Dermis blood vessel endothelial cell (primary cell): ENCODE measurements at places on chromosomes 4 and X.

GRCh38 chr4:124939908-124940307, 227.4 kb upstream of the ANKRD50 start:
- peak; percentile 40 for DNase-seq

DNA sequence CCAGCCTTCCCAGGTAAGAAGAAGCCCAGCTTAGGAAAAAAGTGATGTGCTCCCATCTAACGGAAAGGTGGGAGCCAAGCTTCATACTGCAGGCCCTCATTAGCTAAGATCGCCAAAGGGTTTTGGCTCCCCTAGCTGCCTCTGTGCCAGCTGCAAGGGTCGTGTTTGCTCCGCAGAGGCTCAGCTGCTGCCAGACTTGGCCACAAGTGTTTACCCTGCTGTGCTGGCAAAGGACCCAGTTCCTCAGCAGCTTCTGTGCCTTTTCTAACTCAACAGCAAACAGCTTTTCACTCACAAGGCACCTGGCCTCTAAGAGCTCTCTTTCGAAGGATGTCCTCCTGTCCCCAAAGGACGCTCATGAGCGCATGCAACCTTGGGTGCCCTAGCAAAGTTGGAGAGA, 12.2 kb upstream of the VMA21 start:
- no peak for DNase-seq

DNA sequence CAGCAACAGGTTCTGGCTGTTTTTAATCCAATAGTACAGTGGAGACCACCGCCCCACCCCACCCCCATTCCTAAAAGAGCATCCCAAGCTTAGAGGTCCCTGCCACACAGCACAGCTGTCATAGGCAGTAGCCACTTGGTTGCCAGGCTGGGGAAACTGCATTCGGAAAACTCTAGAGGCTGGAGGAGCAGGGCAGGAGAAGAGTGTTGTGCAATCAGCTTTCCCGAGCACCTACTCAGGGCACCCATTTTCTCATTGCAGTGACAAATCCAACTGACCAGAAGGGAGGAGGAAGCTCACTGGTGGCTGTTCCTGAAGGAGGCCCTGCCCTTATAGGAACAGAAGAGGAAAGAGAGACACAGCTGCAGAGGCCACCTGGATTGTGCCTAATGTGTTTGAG, 1.1 kb downstream of the CXCL1 start:
- DNase-seq, result peak; percentile 41

GRCh38 chr4:168639914-168640313, 143.1 kb downstream of the PALLD start:
- DNase-seq, result no peak

- DNase-seq, result no peak
Observed at GRCh38 chr4:33395731-33396485, 2675.7 kb downstream of the PCDH7 start.

DNA sequence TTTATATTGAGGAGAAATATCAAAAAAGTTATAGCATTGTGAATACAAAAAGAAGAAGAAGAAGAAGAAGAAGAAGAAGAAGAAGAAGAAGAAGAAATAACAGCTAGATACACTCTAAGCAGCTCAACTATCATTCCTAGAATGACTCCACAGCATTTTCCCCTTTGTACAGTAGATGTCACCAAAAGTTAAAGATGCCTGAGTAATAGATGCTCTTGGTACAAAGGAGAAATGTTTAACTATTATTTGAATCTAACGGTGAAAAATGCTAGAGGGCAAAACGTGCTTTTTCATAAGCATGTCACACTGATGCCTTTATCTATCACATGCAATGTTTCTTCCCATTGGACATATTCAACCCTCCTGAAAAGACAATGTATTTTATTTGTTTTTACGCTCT, 178.4 kb upstream of the GPRIN3 start:
- DNase-seq, result peak; percentile 83

GRCh38 chrX:110667706-110668105, 127.9 kb downstream of the CHRDL1 start:
- no peak for DNase-seq

DNA sequence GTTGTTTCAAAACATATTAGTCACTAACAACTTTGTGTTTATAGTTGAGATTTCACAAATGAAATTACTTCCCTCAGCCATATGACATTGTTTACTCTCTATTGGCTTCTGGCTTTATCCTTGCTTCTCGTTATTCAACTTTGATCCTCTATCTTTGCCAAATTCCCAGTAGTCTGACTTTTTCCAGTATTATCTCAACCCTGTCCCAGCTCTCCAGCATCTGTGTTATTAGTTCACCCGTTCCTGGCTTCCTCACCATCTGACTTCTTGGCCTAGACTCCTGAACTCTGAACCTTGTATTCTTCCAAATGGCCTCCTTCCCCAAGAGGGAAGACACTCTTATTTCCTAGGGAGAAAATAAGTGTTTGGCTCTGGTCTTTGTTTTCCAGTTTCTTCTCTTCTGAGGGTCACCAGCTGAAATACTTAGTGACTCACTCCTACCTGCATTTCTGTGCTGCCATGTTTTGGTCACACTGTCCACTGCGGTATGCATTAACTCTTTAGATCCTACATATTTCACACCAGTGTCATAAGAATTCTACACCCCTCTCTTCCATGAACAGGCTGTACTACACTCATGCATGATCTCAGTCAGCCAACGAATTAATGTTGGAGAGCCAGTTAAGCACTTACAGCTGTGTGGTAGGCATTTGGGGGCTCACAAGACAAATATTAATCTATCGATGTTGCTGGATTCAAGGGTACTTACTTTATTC, 17.0 kb upstream of the ARHGAP24 start:
- no peak for DNase-seq

DNA sequence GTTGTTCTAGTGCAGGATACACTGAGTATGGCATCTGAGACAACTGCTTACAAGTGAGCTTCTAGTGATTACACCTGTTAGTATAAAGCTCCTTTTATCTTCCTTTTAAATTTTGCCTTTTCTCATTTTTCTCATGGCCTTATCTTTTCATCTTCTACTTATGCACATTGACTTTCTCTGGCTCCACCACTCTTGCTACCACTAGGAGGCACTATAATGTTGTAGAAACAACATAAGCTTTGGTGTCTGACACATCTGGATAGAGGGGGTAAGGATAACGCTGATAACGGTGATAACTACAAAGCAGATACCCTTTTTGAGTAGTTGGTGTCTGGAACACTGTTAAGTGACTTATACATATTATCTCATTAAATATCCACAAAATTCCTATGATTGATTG, 187.4 kb upstream of the TEX13C start:
- DNase-seq, result no peak

- DNase-seq, result peak; percentile 56
Observed at GRCh38 chr4:39025552-39026085, 6.6 kb downstream of the TMEM156 start.

GRCh38 chrX:113001836-113002235, 161.2 kb upstream of the AMOT start:
- no peak for DNase-seq

DNA sequence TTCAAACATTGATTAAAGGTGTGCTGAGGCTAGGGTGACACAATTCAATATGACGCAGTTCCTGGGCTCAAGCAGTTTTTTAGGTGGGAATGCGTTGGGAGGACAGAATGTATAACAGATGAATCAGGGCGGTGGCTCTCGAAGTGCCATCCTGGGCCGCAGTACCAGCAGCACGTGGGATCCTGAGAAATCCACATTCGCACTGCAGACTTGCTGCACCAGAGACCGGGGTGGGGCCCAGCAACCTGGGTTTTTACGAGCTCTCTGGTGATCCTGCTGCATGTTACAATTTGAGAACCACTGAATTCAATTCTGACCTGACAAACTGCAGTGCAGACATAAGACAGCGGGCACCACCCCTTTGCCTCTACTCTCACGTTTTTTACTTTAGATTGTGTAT, 30.4 kb downstream of the FAM149A start:
- no peak for DNase-seq

GRCh38 chrX:11551151-11551550, 114.6 kb downstream of the ARHGAP6 start:
- no peak for DNase-seq

- DNase-seq, result peak; percentile 55
Observed at GRCh38 chr4:167622481-167623240, 388.4 kb upstream of the SPOCK3 start.

GRCh38 chr4:126976850-126977632, 655.7 kb upstream of the INTU start:
- no peak for DNase-seq

DNA sequence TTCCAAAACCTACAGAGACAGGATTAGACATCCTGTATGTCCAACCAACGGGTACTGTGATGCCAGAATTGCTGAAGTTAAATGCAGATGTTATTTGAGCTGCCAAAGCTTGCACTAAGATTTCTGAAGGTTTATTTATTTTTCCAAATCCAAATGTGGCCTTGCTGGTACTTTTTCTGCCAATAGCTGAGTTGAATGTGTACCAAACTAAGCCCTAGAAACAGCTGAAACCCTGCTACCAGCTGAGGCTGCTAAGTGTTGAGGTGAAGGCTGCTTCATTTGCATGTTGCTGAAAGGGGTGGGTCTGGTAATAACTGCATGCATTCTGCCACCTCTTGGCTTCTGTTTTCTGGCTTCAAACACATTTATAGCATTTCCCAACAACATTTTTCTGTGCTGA, 366.5 kb downstream of the FAT4 start:
- DNase-seq, result no peak

GRCh38 chrX:19947612-19948011, 43.2 kb downstream of the BCLAF3 start:
- DNase-seq, result no peak

DNA sequence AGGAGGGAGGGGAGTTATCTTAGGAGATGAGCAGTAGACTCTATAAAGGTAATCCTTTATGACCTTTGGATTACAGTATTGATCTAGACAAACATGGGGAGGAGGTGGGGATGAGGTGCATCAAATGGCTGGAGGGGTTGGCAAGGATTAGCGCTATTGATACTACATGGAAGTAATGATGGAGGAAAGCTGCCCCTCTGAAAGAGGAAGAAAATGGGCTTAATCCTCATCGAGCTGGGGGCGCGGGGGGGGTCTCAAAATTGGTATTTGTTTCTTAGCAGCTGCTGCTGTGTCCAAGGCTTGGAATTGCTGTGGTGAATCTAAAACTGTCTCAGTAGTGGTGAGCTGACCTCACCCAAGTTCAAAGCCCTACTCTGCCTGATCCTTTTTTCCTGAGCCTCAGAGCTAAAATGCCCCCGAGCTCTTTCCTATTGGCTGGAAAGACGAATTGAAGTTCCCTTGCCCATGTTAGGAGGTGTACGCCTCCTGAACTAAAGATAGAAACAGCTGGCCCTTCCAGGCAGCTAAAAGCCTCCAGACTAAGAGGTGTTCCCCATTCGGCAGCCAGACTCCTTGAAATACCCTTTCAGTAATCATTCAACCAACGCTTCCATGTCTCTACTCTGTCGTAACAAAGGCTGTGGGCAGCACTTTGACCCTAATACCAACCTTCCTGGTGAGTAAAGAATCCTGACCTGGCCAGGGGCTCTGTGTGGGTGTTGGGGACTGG, at the start of gene ITGB1BP2:
ITGB1BP2 (plus strand) TSS at position 556 of the 730 bp plus-strand sequence; CDS start at position 613, 57 bp downstream.
- DNase-seq, result no peak

- DNase-seq, result no peak
Observed at GRCh38 chr4:42586775-42587174, 70.1 kb downstream of the ATP8A1 start.

GRCh38 chr4:122709236-122709635, 23.3 kb upstream of the BBS12 start:
- no peak for DNase-seq

DNA sequence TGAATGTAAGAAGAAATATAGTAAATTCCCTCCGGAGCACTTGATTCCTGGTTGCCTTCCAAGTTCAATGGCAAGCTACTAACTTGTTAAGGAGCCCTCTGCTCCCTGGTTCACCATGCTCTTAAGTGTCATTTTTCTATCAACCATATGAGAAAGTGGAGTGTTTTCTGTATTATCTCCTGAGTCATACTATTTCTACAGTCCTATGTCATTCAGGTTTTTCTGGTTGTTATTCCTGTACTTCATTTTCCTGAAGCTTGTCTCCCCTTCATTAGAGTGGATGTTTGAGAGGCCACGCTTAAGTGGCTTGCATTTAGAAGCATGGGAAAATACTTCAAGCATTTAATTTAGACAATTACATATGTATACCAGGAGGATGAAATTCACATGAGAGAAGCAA, 14.7 kb upstream of the EPGN start:
- no peak for DNase-seq

DNA sequence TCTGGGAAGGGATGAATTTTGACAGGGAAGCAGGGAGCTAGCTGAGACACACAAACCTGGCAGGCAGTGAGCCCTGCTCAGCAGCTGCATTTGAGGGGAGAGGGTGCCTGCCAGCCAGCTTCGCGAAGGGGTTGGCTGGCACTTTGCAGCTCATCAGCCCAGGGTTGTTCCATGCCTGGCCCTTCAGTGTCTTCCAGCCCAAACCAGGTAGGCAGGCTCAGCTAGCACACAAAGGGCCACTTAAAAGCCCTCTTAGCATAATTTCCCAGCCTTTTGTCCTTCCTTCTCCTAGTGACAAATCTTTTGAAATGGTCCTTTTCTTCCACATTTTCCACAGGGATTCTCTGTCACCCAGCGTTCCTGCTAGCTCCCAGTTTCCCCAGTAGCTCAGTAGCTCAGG, 4.3 kb upstream of the FRMPD3 start:
- DNase-seq, result no peak

DNA sequence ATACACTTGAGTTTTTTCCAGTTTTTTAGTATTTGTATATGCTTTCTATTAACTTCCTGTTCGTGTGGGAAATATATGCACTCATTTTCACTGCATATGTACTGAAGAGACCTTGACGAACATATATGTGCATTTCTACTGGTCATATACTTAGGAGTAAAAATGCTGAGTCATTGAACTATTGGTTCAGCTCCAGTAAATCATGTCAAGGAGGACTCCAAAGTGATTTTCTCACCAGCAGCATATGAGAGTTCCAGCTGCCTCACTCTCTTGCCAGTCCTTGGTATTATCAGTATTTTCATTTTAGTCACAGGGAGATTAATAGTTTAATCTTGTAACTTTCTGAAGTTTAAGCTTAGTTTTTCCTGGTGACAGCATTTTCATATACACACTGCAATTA, 2750.2 kb downstream of the ARAP2 start:
- no peak for DNase-seq

DNA sequence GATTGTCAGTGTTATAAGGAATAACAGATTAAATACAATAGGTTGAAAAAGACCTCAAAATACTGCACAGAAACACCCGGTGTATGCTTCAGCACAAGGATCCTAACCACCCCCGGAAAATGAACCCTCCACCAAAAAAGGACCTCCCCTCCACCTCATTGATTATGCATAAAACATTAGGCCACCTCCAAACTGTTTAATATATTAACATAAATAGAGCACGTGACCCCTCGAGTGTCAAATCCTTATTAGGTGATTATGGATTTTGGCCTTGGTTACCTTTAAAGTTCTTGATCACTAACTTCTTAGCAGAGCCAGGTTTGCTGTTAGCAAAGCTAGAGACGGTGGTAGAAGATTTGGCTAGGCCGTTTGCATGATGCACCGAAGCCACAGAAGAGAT, 958 bp downstream of the CUL4B start:
- DNase-seq, result peak; percentile 16

DNA sequence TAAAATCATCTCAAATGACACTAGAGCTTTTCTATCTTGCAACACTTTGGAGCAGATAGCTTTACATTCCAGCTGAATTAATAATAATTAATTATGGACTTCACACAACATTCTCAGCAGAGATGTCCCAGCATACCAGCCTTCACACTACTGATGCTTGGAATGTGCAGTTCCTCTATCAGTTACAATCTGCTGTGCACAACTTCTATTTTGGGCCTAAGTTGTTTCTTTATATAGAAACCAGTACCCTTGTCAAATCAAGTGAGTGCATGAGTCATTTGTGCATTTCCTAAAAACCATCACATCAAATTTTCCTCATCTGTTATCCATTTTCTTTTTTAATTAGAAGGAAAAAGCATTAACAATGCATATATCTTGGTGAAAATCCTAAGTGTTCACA, 8.8 kb upstream of the RASL11B start:
- no peak for DNase-seq
